ENCODE measurements at places on chromosomes 2 and 18.
A peak's percentile ranks its signal among the peaks of the same experiment; 100 is the strongest.

GRCh38 chr18:57618910-57619309 lies 2.7 kb downstream of the NARS1 start:
- DNase-seq: no peak

- DNase-seq: no peak
Measured at GRCh38 chr2:237486334-237486818, 675 bp upstream of the MLPH start.

- no peak for DNase-seq
Measured at GRCh38 chr2:105166688-105167087, 74.9 kb upstream of the GPR45 start.

- DNase-seq: peak; percentile 87
Measured at GRCh38 chr2:46942143-46942526, 26.5 kb upstream of the MCFD2 start.

DNA sequence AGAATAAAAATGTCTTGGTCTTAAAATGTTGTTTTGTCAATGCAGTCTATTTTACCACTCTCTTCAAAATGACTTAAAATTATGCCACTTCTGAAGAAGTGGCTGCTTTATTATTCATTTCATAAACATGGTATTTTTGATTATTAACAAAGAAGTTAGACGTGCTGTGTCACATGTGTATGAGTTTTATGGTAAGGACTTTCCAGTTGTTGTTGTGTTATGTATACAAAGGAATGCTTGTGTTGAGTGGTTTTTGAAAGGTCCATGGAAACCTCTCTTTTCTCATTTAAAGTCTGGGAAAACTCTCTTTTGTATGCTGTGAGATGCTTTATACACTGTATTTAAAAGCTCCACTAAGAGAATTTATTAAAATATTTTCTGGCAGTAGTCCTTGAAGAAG lies 116.2 kb downstream of the MTCL1 start:
- DNase-seq: no peak

DNA sequence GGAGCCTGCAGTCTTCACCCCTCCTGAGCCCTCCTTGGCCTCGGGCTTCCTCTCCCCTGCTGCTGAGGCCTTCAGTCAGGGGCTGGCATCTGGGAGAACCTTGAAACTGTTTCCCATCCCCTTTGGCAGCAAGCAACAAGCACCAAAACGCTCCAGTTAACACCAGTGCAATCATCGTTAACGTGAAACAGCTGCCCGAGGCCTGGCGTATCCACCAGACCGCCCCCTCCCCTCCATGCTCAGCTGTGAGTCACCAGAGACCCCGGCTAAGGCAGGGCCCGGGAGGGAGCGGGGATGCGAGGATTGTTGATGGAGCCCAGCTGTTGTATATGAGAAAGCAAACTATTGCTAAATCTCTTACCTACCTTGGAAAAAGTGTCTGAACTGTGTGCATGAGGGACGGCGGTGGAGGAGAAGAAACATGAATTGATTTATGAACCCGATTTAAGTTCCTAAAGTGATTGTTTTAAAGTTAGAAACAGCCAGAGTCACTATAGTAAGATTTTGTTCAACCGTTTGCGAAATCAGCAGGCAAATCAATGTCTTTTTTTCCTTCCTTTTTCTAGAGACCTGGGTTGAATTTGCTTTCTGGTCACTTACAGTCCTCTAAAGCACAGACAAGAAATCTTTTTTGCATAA lies 5.2 kb downstream of the ZFP36L2 start:
- DNase-seq: peak; percentile 42

GRCh38 chr18:23137788-23138216 lies 2.5 kb downstream of the CABLES1 start:
- DNase-seq: no peak

DNA sequence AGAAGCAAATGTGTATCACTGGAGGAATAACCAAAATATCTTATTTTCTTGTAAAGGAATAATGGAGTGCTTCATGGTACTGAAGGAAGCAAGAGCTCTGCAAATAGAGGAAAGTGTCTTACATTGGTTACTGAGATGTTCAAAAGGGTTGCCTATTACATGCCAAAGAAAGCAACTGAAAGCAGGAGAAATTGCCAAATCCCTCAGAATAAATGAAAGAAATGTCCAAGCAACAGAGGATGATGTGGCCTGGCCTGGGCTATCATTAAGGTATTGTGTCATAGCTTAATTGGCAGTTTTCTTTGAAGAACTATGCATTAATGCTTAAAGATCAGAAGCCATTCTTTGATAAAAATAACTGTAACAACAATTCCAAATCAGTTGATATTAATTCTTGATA lies 173.7 kb downstream of the RAB3GAP1 start:
- no peak for DNase-seq

- no peak for DNase-seq
Measured at GRCh38 chr2:200604571-200605255, 18.9 kb downstream of the AOX1 start.

GRCh38 chr2:235511187-235511661 lies 17.4 kb downstream of the AGAP1 start:
- DNase-seq: no peak

- DNase-seq: no peak
Measured at GRCh38 chr2:221731432-221732145, 159.5 kb upstream of the EPHA4 start.

DNA sequence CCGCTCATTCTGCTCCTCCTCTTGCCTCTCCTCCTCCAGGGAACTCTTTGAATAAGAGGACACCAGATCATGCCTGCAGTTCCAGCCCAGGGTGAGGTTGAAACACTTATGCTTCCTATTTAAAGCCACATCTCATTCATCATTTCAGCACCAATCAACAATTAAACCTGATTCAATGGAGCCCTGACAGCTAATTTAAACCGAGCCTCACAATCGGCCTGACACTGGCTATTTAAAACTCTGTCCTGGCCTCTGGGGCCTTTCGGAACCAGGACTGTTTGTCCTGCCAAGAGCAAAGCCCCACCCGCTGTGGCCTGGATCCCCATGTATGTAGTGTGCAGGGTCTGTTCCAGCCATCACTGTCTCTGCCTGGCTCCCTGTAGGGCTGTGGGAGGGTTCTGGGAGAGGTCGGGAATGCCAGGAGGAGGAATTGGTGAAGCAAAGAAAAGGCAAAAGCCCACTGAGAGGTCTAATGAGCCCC lies 97.4 kb downstream of the MCFD2 start:
- DNase-seq: no peak

- DNase-seq: no peak
Measured at GRCh38 chr18:9233771-9234440, 97.3 kb downstream of the ANKRD12 start.

GRCh38 chr2:231861288-231861931 lies 64.8 kb downstream of the NPPC start:
- no peak for DNase-seq

GRCh38 chr2:218369330-218369729 lies 12.7 kb downstream of the CATIP start:
- DNase-seq: no peak

DNA sequence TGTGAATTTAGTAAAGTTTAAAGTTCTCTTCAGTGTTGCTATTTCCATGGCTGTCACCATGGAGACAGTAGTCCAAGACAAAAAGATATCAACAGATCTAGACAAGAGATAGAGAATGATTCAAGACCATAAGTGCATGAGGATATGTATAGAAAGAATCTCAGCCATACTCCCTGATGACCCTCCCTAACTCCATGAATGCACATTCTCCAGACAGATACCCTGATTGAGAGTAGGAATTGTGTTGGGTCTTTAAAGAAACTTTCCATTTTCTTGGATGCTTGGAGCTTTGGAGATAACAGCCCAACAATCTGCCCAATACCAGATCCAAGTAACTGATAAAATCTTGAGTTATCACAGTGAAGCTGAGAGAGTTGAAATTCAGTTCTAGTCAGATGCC lies 1601.2 kb upstream of the CELF4 start:
- DNase-seq: no peak

GRCh38 chr2:121287146-121287798 lies 2.3 kb upstream of the TFCP2L1 start:
- DNase-seq: no peak

- no peak for DNase-seq
Measured at GRCh38 chr18:52391810-52392559, 52.0 kb downstream of the DCC start.

DNA sequence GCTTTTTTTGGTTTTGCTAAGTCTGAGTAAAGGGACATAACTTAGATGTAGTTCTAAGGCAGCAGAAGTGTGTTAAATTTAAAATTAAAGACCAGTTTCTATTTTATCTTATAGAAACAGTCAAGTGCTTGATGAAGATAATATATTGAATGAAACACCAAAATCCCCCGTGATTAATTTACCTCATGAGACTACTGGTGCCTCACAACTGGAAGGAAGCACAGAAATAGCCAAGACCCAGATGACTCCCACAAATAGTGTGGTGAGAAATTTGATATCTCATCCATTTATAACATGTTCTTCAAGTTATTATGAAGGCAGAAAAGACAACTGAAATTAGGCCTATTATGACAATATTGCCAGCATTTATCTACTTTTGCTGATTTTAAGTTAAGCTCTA lies 45.6 kb downstream of the APLF start:
- no peak for DNase-seq

DNA sequence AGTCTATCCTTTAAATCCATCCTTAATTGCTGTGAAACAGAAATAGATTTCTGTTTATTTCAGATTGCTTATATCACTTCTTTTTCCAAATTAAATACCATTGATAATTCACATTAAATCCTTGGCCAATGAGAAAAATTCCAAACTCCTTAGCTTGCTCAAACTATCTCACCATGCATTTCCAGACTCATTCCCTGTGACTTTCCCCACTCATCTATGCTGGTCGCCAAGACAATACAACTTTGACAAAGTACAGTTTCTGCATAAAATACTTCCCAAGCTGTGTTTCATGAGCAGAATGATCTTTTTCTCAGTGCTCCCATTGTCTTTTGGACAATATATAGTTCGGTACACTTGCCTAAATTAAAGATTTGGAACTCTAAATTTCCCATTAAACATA lies 575.6 kb downstream of the CPS1 start:
- DNase-seq: no peak

GRCh38 chr2:240569523-240569997 lies 1.3 kb downstream of the RNPEPL1 start:
- DNase-seq: no peak

DNA sequence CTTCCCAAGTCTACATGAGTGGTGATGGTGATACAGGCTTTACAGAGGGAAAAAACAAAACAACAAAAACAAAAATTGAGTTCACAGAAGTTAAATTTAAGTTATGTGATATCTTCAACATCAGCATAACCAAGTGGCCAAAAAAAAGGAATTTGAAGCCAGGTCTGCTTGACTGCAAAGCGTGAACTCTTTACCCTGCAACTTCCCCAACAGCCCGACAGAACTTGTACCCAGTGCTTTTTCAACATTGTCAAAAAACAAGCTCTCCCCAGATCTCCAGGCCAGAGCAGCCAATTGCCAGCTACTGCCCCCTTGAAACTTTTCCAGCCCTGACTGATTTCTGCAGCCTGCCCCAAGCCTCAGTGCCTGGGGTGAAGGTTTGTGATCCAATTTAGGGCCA lies 76.7 kb downstream of the RNF144A start:
- DNase-seq: no peak

DNA sequence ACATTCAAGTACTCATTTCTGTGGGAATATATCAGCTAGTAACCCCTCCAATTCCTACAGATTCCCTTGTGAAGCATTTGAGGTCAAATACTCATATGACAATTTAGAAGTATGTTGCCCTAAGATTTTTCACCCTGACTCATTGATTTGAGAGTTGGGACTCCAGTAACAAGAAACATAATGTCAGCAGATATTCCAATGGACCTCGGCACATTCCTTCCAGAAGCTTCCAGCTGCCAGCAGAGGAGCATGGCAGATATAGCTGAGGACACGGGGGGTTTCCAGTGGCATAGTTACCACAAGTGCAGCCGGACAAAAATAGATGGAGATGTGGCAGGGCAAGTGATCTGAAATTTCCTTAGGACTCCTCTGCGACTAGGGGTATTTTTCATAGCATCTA lies 101.9 kb upstream of the ARHGAP28 start:
- DNase-seq: no peak

DNA sequence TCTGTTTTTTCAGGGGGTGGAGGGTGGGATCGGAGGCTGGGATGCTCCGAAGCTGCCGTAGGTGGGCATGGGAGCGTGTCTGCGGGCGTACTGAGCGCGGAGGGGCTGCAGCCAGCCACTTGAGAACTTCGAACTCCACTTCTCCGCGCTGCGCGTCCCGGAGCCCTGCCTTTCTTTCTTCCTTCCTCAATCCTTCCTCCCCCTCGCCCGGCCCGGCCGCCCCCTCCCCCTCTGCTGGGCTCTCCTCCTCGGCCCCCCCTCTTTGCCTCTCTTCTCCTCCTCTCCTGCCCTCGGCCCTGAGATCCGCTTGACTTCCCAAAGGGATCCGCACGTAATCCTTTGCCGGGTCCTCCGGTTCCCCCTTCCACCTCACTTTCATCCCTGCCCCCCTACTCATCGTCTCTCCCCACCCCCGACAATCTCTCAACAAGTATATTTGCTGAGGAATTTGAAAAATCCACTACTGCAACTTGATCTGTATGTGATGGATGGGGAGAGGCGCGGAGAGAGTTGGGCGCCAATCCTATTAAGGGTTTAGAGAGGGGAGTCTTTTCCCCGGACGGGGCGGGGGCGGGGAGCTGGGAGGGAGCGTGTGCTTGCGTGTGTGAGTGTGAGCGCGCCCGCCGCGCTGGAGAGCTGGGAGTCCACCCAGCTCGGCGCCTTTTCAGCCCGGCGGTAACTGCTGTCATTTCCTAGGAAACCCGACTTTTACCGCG lies 1.1 kb downstream of the GLI2 start:
- no peak for DNase-seq

GRCh38 chr2:55965966-55966365 lies 42.4 kb upstream of the EFEMP1 start:
- no peak for DNase-seq
